NCI-H1417 (cell line): ENCODE measurements at places on chromosomes 5 and 9.

- DNase-seq = peak; percentile 58
Measured at GRCh38 chr9:5442400-5443011, 4.8 kb upstream of the PLGRKT start.

GRCh38 chr5:1768283-1769000 is 31.2 kb downstream of the MRPL36 start:
- no peak for DNase-seq

DNA sequence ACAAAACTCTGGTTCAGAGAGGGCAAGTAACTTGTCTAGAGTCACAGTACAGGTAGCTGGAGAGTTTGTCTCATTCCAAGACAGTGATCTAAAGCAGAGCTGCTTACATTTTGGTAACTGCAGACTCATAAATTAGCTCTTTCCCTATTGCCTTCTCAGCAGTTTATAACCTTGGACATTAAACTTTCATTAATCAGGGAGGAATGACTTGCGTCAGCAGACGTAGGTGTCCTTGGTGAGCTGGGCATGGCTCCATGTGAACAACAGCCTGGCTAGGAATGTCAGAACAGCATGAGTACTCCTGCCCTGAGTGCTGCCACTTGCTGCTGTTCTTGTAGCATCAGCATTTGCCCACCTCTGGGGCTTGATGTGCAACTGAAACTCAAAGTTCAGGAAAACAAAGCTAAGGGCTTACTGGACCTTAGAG is 2.2 kb upstream of the ALDOB start:
- DNase-seq = no peak

- DNase-seq = no peak
Measured at GRCh38 chr9:96075111-96075510, 199.6 kb downstream of the ERCC6L2 start.

DNA sequence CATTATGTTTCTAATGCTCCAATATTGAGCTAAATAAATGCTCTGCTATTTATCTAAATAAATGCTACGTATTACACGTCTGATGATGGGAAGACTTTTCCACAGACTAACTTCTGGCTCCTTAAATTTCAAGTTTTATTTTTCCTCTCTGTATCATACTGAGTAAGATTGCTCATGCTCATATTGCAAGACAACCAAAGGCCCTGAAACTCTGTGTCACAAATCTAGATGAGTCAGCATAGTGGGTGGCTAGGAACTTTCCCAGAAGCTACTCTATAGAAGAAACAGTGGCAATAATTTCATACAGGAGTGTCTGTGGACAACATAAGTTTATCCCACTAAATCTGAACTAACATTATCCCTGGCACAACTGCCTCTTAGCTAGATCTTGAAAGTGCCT is 53.0 kb upstream of the RFX3 start:
- no peak for DNase-seq

DNA sequence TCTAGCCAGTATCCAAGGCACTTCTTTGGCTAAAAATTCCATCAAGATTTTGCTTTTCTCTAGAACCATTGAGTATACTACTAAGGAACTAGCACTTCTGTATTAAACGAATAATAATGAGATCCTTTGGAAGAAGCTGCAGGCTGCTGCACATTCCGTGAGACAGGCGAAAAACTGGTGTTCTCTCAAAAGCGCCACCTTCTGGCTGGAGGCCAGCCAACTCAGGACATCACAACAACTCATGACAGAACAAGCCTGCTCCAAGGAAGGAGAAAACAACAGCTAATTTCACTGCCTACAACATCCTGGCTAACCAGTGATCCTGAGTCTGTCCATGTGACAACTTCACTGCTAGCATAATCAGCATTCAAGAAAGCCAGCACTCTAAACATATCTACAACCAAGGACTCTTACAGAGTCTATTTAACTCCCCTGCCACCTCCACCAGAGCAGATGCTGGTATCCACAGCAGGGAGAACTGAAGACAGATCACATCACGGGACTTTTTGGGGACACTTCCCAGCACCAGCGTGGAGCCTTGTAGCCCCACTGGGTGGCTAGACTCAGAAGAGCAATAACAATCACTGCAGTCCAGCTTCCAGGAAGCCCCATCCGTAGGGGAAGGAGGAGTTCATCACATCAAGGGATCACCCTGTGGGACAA is 150.5 kb downstream of the YTHDC2 start:
- DNase-seq = peak; percentile 31

- peak; percentile 86 for DNase-seq
Measured at GRCh38 chr9:92133949-92134604, 18.9 kb upstream of the SPTLC1 start.

- peak; percentile 29 for DNase-seq
Measured at GRCh38 chr5:73213566-73213998, 40.6 kb downstream of the TMEM174 start.

DNA sequence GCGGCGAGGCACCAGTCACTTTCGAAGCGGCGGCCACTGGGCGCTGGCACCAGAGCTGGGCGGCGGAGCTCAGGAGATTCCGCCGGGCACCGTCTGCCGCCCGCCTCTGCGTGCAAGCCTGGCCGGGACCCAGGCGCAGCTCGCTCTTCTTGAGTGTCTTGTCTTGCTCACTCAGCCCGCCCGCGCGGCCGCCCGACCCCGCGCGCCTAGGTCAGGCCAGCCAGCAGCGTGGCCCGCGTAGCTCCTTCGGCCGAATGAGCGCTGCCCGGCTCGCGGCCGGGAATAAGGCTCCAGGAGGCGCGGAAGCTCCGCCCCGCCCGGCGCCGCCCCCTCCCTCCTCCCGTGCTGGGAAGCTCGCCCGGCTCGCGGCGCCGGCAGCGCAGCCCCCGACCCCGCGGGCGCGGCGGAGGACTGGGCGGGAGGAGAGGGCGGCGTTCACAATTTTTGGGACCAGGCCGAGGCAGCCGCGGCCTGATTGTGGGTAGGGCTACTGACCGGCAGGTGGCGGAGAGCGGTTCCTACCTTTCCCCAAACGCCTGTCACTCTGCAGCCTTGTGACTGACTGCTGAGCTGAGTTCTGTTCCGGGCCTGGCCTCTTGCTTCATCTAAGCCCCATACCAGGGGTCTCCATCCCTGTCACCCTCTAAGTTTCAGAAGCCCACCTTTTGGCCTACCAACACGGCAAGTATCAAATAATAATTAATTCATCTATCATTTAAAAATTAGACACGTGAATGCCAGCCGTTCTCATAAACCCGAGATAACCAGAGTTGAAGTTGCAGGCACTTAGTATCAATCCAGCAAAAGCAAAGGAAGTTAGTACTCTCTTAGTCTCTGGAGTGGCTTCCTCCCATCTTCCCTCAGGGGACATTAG is at the start of gene HBEGF:
HBEGF (minus strand) TSS at position 256 of the 874 bp plus-strand sequence. CDS start 275 bp downstream, outside the sequence.
- peak; percentile 41 for DNase-seq

GRCh38 chr5:15513911-15514310 is 13.9 kb downstream of the FBXL7 start:
- no peak for DNase-seq

DNA sequence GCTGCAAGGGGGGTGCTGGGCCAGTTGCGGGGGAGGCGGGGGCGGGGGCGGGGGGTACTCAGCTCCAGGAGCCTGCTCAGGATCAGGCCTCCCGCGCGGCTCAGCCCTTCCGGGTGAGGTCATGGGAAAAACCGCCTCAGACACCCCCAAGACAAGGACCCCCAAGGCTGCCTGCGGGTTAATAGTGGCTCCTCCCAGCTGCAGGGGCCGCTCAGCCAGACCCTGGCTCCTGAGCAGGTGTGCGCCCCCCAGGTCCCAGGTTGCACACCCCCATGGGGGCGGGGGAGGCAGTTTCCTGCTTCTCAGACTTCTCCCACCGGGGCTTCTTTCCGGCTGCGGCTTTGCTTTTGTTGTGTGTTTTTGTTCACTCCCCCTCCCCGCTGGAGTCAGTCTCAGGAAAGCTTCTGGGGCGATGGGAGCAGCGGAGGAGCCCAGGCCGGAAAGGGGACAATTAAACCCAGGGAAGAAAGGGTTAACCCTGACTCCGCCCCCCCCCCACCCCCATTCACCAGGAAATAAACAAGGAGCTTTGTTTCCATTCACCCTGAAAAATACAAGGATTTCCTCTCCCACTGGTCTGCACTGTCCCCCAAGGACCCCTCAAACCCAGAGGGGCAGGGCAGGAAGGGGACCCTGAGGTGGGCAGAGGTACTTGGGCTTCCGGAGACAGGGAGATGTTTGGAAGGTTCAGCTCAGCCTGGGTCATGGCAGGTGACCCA is 42.3 kb upstream of the NOTCH1 start:
- DNase-seq = peak; percentile 71

DNA sequence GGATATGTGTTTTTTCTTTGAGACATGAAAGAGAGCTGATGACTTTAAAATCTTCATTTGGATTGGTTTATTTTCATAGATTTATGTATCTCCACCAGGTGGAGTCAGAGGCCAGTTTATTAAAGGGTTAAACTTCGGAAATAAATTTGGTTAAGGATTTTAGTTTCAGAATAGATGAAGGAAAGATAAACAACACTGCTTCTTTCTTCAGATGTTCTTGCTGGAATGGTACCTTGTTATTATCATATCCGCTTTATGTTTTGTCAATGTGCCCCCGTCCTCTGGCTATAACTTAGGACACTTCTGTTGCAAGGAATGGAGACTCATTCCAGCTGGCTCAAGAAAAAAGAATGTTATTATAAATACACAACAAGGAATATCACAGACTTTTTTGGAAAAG is 81.2 kb downstream of the ALDH1A1 start:
- no peak for DNase-seq

DNA sequence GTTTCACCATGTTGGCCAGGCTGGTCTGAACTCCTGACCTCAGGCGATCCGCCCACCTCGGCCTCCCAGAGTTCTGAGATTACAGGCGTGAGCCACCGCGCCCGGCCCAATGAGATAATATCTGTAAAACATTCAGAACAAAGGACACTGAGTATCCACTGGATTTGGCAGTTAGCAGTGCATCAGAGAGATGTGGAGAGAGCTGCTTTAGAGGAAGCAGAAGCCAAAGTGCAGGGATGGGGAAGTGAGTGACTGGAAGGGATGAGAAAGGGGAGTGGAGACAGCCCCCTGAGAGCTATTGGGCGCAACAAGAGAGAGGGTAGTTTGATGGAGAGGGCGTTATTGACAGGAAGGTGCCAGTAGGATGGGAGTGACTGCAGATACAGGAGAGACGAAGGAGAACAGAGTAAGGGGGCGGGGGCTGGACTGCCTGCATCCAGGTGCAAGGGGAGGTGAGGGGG is 157.5 kb upstream of the SHB start:
- DNase-seq = peak; percentile 95

- peak; percentile 2 for DNase-seq
Measured at GRCh38 chr5:137627293-137627692, 108.6 kb downstream of the KLHL3 start.

DNA sequence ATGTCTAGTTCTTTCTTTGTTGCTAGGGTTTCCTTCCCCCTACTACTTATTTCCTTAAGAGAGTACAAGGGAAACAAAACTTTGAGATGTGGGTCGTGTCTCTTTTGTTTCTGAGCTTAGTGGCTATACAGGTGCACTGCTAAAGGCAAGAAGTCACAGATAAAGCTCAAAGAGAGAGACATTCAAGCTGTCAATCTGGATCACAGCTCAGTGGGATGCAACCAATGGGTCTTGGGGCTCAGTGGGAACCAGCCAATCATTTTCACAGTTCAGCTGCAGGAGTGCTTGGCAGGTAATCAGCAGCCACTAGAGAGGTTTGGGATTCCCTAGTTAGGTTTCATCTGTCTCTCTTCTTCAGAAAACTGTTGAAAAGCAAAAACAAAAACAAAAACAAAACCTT is 135.4 kb upstream of the SGCD start:
- DNase-seq = no peak

DNA sequence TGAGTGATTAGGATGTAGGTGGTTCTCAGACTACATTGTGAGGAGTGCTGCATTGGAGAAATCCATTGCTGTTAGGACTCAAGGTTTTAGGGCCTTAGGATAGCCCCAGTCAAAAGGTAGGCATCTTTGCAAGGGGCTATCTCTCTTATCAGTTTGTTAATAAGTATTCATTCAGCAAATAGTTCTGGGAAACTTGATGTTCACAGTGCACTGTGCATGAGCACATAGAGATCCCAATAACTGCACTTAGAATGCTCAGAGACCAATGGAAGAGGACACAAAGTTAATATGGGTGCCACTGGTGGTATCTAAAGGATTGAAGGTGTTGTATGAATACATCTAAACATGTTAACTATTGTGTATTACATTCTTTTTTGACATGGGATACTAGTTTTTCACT is 131.4 kb downstream of the KIF4B start:
- no peak for DNase-seq

DNA sequence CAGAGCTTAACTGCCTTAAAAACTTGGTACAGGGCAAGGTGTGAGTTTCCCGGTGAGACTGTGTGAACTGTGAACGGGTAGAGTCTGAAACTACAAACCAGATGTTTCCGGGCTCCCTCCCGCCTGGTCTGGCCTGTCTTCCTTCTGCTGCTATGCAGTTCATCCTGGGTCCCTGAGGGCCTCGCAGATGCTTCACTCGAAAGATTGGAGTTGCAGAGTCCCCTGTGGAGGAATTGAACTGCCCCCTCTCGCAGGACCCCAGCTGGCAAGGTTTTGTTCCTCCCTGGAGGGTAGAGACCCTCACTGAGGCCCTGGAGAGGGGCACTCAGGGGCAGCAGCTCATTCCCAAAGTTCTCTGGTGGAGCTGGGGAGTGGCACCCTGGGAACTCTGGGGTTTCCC is 533 bp downstream of the DCANP1 start:
- DNase-seq = no peak
